ENCODE measurements at places on chromosomes 4 and X.

GRCh38 chr4:165625281-165625680 is 246.5 kb downstream of the CPE start:
- DNase-seq = no peak

- no peak for DNase-seq
Observed at GRCh38 chrX:38571058-38571457, 9.7 kb downstream of the TSPAN7 start.

DNA sequence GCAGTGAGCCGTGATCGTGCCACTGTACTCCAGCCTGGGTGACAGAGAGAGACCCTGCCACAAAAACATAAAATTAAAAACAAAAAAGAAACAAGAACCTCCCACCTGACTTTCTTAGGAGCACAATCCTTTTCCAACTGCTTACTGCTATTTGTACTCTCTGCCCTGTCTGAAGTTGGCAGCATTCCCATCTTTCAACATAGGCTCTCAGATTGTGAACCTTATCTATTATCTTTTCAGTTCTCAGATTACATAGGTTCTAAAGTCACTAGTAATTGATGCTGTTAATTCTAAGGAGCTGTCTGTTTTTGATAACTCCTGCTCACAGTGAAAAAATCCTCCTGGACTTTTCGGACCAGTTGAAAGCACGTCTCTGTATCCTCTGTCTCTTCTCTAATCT is 812.2 kb upstream of the CT83 start:
- no peak for DNase-seq

DNA sequence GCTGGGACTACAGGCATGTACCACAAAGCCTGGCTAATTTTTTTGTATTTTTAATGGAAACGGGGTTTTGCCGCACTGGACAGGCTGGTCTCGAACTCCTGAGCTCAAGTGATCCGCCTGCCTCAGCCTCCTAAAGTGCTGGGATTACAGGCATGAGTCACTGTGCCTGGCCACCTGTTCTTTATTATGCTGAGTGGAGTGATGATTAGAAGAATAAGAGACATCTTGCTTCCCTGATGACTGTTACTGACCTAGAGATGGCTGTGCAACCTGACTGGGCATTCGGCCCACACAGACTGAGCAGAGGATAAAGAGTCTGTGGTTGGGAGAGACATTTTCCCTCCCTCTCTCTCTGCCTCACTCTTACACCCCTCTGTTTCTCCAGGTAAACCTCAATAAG is 56.7 kb downstream of the SPINK2 start:
- DNase-seq = no peak

DNA sequence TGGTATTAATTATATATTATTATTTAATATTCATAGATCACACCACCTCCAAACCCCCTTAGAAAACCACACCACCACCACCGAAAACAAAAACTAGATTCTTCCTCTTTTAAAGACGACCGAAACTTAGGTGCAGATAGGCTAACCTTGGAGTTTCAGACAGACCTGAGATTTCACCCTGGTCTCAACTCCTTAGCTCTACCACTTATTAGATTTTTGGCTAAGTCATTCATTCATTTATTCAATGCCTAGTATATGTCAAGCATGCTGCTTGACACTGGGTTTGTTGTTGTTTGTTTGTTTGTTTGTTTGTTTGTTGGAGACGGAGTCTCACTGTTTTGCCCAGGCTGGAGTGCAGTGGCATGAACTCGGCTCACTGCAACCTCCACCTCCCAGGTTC is 9.5 kb upstream of the BMP2K start:
- no peak for DNase-seq

DNA sequence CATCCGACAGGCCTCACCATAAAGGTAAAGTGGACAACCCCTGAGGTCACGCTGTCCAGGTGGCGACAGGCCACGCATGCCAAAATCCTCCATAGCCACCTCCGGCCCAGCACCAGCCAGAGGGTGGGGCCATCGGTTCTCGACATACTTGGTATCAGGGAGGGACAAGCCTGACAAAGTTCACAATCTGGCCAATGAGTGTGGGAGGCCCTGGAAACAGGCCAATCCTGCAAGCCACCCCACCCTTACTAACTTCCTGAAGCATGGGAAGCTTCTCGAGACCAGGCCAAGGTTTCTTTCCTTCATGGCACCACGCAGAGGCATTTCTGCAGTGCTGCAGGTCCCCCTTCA is 73.8 kb downstream of the MTMR1 start:
- no peak for DNase-seq

GRCh38 chr4:17567271-17567670 is 9.7 kb upstream of the LAP3 start:
- DNase-seq = no peak

DNA sequence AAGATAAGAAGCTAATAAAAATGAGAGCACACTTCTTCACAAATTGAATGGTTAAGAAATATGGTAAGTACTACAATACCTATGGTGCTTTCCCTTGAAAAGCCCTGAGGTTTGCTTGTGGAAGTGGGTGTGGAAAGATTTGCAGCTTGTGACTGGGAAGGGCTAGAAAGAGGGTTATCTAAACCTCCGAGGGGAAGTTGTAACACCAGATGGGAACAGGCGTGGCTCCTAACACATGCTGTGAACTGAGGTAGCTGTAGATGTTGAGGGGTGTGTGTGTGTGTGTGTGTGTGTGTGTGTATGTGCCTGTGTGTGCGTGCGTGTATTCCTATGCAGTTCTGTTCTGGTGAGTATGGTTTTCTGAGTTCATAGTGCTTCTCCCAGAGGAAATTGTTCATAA is 21.5 kb downstream of the FRMPD4 start:
- no peak for DNase-seq

DNA sequence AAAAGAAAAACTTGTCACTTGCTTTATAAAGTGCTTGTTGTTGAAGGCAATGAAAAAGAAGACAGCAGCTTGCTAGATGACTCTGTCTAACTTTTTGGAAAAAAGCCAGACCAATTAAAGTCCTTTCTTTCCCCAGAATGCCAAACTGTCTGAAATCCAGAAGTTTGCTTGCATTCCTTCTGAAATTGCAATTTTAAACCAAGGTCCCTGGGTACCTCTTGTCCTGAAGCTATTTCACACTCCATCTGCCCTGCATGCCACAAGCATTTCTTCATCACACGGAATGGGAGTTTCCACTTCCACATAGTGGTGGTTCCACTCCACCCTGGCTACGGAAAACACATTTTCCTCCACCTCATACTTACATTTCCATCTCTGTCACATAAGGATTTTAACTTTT is 101.0 kb downstream of the PAPSS1 start:
- no peak for DNase-seq

DNA sequence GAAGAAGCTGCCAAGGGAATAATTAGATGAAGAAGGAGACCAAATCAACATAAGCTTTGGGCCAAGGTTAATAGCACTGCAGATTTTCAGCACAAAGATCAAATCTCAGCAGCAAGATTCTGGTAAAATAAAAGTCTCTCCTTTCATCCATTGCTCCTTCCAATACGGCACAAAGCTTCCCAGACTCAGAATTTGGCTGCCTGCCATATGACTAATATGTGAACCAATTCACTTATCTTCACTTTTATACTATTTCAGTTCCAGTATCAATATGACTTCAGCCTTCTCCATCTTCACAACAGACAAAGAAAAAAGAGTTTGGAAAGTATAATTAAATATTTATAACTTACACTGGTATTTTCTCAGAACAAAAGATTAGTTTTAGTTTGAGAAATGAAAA is 978.3 kb upstream of the GRID2 start:
- no peak for DNase-seq

DNA sequence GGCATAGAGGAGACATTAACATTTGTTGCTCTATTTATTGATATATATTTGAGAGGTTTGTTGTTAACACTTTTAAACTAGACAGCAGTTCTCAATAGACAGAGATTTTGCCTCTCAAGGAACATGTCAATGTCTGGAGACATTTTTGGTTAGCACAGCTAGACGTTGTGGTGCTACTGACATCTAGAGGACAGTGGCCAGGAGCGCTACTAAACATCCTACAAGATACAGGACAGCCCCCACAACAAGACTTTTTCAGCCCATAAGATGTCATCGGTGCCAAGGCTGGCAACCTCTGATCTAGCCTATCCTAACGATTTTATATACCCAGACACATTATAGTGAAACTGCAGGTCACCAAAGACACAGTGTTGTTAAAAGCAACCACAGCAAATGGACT is 18.4 kb upstream of the CTSO start:
- DNase-seq = no peak

- DNase-seq = no peak
Observed at GRCh38 chr4:77493120-77493752, 112.4 kb upstream of the CXCL13 start.

- peak; percentile 85 for DNase-seq
Observed at GRCh38 chrX:124217304-124218251, 114.9 kb upstream of the TEX13D start.

DNA sequence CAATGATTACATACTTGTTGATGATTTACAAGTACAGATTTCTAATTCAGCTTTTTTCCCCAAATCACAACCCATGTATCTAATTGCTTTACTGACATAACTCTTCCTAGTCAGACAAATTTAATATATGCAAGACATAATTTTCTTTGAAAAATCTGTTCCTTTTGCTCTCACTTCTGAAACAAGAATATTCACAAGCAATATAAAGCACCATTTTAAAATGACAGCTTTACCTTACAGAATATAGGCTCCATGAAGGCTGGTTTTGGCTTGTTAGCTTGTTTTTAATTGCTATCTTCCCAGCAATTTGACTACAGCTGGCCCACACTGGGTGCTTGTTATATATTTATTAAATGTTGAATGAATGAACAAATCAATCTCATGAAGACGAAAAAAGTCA is 24.5 kb downstream of the GPM6A start:
- DNase-seq = no peak

DNA sequence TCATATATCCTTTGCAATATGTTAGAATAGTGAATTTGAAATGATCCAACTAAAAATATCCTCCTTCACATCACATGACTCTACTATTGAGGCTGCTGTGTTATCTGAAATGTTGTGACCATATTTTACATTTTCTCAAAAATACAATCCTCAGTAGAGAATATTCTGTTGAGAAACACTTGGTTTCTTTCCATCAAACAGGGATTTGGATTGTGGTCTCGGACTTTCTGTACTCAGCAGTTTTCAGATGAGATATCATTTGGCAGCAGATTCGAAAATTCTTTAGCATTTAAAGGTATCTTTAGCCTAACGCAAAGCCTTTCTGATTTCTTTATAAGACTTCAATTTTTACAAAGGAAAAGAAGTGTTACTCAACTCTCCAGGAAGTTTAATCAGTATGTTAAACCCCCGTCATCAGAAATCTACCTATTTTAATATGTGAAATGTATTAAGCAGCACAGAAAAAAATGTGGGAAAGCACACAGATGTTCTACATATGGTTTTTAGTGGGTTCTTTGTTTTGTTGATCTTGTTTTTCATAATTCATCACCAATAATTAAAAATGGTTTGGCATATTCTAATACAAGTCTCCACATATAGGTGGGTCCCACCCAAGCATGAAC is 55.4 kb upstream of the ANXA3 start:
- no peak for DNase-seq

- no peak for DNase-seq
Observed at GRCh38 chrX:18616688-18617406, 55.1 kb downstream of the RS1 start.

GRCh38 chr4:138252551-138252950 is 10.4 kb upstream of the SLC7A11 start:
- no peak for DNase-seq

DNA sequence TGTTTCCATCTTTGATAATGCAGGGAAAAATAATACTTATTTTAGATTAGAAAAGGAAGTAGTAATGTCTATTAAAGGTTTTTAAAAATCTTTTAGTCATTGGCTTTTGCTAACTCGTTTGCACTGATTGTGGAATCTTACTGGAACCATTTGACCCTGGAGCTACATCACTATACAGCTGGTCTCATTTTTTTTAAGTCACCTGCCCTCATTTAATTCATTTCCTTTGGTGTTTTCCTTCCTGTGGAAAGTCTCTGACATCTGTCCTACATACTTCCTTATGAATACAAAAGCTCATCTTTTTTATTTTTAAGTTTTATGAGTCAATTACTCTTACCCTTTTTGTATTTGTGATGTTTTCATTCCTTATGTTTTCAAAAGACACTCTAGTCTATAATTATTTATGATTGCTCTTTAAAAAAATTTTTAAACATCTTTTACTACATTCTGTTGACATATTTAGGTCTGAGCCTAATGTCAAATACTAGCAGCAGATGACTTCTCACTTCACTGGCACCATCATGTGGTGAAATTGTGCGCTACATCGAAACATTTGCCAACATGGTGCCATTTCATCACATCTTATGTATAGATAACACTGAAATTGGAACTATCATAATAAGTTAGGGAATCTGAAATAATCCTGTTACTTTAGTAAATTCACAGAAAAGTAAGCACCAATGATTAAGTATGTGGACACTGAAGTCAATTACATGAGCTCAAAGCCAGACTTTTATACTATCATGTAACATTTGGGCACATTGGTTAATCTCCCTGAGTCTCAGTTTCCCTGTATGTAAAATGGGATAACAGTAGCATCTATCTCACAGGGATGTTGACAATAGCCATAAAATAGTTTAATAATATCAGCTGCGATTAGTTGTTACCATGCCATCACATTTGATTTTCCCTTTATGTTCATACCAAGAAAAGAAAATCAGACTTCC is 9.4 kb upstream of the MMAA start:
- no peak for DNase-seq

DNA sequence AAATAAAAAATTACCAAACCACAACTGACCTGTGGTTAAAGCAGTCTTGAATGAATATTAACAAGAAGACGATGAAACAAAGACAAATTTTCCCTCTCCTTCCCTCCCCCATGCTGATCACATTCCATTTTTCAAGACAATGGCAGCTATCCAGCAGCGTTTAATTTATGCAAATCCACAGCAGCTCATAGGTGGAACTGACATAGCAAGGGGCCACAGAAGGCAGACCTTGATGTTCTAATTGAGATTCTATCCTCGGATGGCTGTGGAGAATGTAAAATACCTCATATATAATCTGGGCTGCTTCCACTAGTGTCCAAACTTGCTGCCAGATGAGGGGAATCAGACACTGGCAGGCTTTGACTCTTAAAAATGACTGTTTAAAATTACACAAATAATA is 211.5 kb downstream of the CHRDL1 start:
- DNase-seq = no peak

DNA sequence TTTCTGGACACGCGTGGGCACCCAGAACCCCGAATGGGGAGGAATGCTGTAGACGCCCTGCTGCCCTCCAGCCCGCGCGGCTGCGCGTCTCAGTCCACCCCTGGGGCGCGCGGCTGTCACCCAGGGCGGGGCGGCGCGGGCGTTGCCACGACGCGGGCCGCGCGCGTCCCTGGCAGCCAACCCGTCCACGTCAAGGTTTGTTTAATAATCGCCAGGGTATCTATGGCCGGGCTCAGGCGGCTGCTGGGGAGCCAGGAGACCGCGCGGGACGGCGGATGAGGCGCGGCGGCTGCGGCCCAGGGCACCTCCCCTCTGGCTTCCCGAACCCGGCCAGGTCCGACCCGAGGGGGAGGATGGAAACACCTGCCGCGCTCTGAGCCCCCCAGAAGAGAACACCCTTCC is at the start of gene SPATA18:
Gene SPATA18, plus strand, starts transcription at position 92 of the 402 bp plus-strand sequence. CDS start 401 bp downstream, outside the sequence.
- no peak for DNase-seq
